ENCODE measurements at places on chromosomes 11 and 22. TPM values are rescaled to one million over a fixed set of nuclear protein-coding genes. Genes with fewer than 3 reads are reported as not detected.

- no peak for DNase-seq
Observed at GRCh38 chr11:22520521-22520920, 105.1 kb downstream of the FANCF start.

DNA sequence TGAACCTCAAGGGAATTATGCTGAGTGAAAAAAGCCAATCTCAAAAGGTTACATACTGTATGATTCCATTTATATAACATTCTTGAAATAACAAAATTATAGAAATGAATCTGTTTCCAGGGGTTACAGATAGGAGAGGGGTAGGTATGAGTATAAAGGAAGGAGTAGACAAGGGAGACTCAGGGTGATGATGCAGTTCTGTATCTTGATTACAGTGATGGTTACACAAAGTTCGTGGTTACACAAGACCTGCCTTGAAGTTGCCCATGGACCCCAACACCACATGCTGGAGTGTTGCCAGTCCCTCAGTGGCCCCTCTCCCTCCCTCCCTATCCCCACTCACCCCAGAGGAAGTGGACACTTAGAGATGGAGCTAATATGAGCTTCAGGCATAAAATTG is 20.3 kb downstream of the STK33 start:
- no peak for DNase-seq

GRCh38 chr11:19445771-19446170 is 205.0 kb upstream of the E2F8 start:
- DNase-seq: no peak

Gene PHOX2A
- total RNA-seq: not detected

- no peak for DNase-seq
Observed at GRCh38 chr11:123775715-123776549, 21.6 kb upstream of the OR6X1 start.

GRCh38 chr11:20559523-20560300 is 39.7 kb upstream of the SLC6A5 start:
- no peak for DNase-seq

Gene DBX1
- total RNA-seq: not detected

- no peak for DNase-seq
Observed at GRCh38 chr11:110029714-110030113, 63.5 kb upstream of the ZC3H12C start.

DNA sequence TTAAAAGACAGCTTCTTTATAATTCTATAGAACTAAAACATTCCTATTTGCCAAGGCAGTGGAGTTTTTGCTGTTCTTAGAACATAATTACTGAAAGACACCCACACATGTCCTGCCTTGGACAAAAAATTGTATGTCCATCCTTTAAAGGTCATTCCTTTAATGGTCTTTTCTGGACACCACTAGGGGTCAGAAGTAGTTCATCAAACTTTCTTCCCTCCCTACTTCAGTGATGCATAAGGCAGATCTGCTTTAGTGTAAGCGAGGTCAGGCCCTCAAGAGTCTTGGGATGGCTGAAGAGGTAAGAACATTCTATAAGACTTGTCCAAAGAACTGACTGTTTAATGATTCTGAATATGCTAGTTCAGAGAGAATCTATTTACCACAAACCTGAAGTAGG is 4.3 kb upstream of the OR51V1 start:
- peak; percentile 26 for DNase-seq

- DNase-seq: peak; percentile 36
Observed at GRCh38 chr11:113014262-113015097, 53.3 kb downstream of the NCAM1 start.

GRCh38 chr22:30828187-30829155 is 133.8 kb downstream of the OSBP2 start:
- DNase-seq: no peak

GRCh38 chr22:49969751-49970527 is 9.4 kb downstream of the PIM3 start:
- DNase-seq: peak; percentile 3

DNA sequence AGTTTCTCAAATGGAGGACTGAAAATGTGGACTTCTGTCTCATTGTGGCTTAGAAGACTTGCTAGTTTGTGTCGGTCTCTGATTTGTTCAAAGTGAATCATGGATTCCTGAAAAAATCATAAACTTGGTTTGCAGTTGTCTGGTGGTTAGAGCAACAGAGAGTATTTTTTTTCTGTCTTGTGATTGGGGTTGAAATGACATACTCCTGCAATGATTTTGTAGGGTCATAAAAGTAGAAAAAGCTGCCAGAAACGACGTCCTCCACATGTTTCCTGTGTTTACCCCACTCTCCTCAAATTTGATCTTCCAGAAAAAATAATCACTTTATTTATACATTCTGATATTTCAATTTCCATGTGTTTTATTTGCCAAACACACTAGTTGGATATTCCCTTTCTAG is 219.2 kb upstream of the PGR start:
- DNase-seq: no peak

DNA sequence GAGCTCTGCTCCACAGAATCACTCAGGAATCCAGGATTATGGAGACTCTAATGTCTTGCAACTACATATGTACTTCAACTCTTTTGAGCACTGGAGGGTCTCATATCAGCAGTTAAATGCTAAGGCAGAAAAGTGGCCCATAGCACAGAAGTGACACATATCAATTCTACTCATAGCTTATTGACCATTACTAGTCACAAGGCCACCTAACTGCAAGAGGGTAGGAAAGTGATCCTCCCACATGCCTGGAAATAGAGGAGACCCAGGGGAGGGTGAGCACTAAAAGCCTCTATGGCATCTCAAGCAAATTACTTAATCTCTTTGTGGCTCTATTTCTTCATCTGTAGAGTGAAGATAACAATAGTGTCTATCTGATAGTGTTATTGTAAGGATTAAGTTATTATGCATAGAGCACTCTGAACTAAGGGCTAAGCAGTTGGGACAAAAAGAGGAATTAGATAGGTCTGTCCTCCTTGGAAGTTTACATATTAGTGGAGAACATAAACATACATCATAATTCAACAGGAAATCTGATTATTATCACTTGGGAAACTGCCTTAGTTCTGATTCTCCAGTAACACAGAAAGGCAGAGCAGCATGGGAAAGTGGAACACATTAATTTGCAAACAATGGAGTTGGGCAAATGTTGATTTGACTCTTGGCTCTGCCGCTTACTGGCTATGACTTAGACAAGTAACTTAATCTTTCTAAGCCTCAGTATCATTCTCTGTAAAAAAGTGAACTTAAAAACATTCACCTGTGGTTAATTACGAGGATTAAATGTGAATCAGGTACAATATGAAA is 25.1 kb upstream of the USP47 start:
- DNase-seq: no peak

DNA sequence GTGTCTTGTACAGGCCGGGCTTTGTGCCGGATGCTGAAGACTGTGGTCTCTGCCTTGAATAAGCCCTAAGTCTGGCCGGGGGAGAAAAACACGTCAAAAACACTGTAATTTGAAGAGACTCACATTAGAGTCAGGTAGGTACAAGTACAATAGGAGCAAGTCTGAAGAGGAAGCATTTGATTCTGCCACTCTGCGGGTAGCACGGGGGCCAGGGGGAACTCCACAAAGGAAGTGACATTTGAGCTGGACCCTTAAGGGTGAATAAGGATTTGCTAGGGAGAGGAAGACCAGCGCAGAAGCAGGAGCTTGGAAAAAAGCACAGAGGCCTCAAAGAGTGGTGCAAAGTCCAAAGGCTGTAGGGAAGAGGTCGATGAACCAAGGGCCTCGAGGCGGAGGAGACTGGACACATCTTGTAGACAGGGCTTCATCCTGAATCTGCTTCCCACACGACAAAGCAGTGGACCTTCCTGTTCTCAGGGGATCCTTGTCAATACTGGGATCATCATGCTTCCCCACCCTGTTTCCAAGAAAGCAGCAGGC is 38.7 kb downstream of the BUD13 start:
- no peak for DNase-seq

DNA sequence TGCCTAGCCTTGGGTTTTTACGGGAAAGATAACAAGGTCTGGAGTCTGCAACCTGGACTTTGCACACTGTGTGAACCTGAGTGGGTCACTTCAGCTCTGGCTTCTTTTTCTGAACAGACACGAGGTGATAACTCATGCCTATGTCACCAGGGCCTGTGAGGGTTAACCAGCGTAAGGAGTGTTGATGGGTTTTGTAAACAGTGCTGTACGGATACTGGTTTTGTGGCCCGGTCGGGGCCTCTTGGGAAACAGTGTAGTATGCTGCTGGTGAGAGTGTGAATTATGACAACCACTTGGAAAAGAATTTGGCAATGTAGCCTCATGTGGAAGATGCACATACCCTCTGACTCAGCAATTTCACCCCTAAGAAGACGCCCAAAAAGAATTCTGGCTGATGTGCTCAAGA is 266.8 kb downstream of the MN1 start:
- DNase-seq: peak; percentile 28

DNA sequence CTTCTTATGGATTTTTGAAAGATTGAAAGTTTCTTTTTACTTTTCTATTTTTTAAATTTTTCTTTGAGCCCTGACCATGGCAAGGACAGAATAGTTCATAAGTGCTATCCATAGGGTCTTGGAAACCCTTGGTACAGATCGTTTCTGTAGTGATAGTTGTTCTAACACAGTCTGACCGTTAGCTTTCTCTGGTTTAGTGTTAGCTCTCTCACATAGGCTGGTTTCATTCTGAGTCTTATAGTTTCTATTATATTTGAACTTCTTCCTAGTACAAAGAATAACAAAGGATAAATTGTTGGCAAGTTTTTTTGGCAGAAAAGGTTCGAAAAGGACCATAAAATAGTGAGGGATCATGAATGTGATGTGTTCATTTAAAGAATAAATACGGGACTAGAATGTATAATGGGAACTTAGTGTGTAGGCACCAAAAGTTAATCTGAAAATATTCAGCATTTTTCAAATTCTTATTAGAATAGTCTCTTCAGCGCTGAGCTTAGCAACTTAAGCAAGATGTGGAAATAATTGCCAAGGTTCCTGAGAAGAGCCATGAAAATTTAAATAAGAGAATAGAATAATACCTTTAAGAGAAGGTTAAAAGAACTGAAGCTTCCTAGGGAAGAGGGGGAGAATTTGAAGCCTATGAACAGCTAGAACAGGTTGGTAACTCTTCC is 24.1 kb downstream of the FDX1 start:
- DNase-seq: no peak

DNA sequence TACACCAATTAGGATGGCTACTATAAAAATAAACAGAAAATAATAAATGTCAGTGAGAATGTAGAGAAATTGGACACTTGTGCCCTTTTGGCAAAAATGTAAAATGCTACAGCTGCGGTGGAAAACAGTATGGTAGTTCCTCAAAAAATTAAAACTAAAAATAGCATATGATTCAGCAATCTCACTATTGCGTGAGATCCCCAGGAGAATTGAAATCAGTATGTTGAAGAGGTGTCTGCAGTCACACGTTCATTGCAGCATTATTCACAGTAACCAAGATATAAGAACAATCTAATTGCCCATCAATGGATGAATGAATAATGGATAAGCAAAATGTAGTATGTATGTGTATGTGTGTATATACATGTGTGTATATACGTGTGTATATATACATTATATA is 6.8 kb downstream of the OR52N2 start:
- DNase-seq: no peak

DNA sequence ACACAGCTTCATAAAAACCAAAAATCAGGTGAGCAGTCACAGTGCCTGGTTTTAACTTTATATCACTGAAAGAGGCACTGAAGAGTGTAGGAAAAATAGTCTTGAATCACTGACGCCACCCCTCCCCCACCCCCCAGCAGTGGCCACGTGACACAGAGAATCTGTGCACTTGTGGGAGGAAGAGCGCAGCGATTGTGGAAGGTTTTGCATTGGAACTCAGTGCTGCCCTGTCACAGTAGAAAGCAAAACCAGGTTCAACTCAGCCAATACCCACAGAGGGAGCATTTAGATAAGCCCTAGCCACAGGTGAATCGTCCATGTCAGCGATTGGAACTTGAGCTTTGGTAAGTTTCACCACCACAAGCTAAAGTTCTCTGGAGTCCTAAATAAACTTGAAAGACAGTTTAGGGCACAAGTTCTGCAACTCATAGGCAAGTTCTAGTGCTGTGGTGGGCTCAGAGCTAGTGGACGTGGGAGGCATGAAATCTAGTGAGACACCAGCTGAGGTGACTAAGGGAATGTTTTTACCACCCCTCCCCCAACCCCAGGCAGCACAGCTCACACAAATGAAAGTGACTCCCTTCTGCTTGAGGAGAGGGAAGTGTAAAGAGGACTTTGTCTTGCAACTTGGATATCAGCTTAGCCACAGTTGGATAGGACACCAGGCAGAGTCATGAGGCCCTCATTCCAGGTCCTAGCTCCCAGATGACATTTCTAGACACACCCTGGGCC is 13.3 kb downstream of the OR52B2 start:
- DNase-seq: peak; percentile 41

Gene MYBPC3
- not detected for total RNA-seq
